ENCODE measurements at places on chromosomes 13 and 19.

DNA sequence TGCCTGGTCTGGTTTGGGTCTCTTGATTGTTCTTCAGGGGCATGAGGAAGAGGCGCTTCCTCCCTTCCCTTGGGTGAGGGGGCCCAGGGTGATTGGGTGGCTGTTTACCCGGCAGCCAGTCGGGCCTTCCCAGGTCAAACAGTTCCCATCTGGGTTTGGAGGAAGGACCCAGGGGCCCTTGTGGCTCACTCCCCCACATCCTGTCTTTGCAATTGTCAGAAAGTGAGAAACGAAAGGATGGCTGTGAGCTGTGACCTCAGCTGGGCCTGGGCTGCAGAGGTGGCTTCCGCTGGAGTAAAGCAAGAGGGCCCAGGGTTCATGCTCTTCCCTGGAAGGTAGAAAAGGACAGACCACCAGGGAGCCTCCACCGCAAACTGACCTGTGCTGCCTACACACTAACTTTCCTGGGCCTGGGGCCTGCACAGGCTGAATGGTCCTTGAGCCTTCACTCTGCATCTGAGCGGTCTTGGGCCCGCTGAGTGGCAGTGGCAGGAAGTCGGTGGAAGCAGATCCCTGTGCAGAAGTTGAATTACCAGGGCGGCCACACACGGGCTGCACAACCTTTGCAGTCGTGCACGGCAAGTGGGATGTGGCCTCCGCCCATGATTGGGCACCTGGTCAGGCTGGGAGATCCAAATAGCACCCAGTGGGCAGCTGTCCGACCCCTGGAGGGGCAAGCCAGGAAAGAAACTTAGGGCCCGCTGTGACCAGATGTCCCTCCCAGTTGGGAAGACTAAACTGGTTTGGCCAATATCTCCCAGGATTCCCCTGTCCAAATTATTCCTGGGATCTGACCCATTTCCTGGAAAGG, 5.3 kb upstream of the CD79A start:
- peak; percentile 12 for ATAC-seq

DNA sequence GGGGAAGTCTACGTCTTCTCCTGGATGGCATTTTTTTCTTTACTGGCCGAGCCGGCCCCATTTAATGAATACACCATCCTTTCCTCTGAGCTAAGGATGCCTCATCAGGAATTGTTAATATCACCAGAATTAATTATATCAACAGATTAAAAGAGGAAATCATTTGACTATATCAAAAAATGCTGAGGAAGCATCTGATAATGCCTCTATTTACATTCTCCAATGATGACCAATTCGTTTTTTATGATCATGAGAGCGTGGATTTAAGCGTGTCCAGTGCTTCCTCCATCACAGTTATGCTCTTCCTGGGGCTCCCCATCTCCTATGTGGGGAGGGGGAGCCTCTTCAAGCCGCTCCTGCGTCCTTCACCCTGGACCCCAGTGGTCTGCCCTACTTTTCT, 58.7 kb downstream of the TUBGCP3 start:
- ATAC-seq: no peak

DNA sequence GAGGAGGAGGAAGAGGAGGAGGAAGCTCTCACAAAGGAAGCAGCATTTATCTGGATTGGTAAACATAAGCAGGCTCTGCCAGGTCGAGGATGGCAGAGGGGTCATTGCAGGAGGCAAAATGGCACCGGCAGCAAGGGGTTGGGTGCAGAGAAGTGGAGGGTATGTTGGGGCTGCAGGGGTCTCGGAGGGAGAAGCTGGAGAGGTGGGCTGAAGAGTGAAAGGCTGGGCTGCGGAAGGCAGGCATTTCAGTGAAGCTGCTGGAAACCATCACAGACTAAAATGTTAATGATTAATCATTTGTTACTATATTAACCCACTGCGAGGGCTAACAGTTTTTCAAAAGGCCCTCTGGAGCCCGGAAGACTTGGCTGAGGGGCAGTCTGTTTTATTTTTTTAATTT, 24.6 kb downstream of the TPT1 start:
- ATAC-seq: no peak

DNA sequence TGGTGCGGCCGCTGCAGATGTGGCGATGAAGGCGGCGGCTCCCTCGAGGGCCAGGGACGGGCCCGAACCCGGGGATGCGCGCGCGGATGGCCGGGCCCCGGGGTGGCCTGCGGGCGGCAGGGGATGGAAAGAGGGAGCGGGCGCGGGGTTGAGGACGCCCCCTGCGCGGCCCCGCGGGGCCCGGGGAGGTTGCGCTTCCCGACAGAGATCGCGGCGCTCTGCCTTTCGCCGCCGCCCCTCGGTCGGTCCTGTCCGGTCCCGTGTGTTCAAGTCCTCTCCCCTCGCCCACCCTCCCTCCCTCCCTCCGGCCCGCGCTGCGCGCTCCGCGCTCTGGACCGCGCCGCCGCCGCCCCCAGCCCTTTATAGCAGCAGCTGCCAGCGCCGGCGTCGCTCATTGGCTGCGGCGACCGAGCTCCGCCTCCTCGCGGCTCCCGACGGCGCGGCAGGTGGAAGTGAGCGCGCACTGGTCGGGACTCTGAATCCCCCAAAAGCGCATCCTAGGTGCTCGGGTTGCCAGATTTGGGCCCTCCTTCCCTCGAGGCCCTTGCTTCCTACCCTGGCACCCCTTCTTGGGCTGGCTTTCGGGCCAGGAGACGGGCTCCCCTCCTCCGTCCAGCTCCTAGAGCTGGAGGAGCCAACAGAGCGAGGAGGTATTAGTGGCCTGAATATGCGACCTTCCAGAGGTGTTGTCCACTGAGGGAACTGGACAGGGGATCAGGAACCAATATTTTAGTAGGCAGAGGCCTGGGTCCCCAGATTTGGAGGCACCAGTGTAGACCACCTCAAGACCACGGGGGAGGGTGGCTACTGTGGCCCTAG, at the start of gene ELAVL3:
ELAVL3 (minus strand) TSS at position 332 of the 819 bp plus-strand sequence. CDS start 438 bp downstream, outside the sequence.
- ATAC-seq: no peak

DNA sequence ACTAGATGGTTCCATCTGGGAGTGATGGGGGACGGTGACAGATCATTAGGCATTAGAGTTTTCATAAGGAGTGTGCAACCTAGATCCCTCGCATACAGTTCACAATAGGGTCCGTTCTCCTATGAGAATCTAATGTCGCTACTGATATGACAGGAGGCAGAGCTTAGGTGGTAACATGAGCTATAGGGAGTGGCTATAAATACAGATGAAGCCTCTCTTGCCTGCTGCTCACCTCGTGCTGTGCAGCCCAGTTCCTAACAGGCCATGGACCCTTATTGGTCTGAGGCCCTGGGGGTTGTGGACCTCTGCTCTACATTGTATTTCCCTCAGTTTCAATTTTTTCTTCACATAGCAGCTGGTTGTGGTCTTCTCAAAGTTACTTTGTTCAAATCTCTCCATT, 56.5 kb downstream of the CDK8 start:
- no peak for ATAC-seq

GRCh38 chr19:48513289-48514122, 1.9 kb upstream of the LMTK3 start:
- peak; percentile 61 for ATAC-seq

DNA sequence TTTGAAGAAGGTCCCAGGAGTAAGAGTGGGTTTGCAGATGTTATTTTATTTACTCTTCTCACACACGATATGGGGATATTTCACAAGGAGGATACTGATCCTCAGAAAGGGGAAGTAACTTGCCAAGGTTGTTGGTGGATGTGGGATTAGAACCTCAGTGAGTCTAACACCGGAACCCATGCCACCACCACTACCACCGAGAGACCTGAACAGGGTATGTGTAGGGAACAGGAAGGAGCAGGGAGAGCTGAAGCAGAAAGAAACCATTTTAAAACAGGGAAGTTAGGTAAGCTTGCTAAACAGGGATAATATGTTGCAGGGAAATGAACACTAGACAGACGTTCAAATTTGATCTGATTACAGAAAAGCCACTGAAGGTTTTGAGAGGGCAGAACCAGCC, 11.6 kb upstream of the CEACAM3 start:
- ATAC-seq: no peak

- no peak for ATAC-seq
Measured at GRCh38 chr19:1267477-1268225, 1.5 kb upstream of the CIRBP start.

DNA sequence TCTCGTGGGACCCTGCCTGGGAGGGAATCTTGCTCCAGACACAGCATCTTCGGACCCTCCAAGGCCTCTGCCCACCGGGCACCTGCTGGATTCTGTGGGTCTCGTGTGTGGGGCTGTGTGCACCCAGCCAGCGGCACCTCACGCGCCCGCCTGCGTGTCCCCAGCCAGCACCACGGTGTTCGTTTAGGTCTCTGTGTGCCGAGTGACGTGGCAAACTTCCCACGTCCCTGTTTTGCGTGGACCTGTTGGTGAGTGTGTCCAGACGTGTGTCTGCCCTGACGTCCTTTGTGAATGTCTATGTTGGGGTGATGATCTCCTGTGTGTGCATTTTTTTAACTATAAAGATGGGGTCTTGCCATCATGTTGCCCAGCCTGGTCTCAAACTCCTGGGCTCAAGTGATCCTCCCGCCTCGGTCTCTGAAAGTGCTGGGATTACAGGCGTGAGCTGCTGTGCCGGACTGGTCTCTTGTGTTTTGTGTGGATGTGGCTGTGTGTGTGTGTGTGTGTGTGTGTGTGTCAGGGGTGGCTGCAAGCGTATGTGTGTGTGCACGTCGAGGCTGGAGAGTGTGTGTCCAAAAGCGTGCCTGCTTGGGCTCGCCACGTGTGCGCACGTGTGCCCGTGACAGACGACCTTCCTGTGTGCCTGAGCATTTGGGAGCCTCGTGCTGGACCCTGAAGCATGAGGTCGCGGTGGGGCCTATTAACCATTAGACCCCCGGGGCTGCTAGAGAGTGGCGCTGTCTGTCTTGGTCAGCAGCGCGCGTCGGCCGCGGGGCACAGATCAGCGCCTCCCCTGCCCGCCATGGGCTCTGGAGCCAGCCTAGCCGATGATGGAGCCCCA, 15.7 kb downstream of the ARID3A start:
- peak; percentile 17 for ATAC-seq

DNA sequence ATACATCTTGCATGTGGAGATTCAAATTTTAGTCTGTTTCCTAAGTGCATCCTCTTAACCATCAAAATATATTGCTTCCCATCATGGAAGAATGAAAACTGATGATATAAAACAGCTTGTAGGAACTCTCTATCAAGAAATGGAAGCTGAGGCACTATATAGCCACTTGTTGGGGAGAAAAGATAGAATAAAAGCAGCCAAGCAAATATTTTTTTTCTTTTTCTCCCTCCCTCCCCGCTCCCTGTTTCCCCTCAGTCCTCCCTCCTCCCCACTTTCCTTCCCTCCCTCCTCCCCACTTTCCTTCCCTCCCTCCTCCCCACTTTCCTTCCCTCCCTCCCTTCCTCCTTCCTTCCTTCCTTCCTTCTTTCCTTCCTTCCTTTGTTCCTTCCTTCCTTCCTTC, 413.8 kb downstream of the GPC6 start:
- no peak for ATAC-seq

DNA sequence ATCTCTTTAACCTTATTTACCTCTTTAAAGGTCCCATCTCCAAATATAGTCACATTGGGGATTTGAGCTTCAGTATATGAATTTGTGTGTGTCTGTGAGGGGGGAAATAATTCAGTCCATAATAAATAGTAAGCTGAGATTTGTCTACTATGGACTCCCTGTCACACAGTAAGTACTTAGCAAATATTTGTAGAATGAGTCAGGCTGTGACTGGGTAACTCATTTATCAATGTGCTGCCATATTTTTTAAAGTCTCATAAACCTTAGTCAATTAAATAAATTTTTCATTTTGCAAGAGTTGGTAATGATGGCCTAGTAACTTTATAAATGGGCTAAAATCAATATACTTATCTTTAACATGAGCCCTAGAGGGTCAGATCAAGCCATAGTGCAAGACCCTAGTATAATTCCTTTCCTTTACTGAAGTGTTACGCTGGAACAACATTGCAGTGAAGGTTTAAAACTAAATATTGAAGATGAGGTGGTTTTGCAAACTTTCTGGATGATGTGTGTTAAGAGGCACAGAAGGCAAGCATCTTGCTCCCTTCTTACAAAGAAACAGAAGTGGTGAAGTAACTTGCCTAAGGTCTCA, 305.1 kb downstream of the KCNRG start:
- peak; percentile 49 for ATAC-seq

- ATAC-seq: no peak
Measured at GRCh38 chr13:80029170-80029569, 311.8 kb downstream of the SPRY2 start.

- ATAC-seq: no peak
Measured at GRCh38 chr13:24381541-24382265, 72.3 kb downstream of the C1QTNF9 start.

DNA sequence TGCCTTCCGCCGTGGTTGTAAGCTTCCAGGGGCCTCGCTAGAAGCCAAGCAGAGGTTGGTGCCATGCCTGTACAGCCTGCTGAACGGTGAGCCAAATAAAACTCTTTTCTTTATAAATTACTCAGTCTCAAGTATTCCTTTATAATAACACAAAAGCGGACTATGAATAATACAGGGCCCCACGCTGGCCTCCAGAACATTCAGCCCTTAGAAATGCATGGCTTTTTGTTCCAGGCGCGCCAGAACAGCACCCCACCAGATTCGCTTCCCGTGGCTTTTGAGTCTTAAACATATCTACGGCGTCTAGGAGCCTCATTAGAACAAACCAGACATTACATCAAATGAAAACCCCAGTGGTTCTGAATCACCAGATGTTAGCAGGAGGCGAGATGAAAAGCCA, 75.1 kb downstream of the SLC15A1 start:
- ATAC-seq: no peak

DNA sequence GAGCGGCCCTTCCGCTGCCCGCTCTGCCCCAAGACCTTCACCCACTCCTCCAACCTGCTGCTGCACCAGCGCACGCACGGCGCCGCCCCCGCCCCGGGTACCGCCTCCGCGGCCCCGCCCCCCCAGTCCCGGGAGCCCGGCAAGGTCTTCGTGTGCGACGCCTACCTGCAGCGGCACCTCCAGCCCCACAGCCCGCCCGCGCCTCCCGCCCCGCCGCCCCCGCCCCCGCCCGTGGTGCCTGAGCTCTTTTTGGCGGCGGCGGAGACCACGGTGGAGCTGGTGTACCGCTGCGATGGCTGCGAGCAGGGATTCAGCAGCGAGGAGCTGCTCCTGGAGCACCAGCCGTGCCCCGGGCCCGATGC, 3.2 kb upstream of the NAT14 start:
- no peak for ATAC-seq

- ATAC-seq: no peak
Measured at GRCh38 chr13:78816592-78816991, 157.6 kb upstream of the OBI1 start.

DNA sequence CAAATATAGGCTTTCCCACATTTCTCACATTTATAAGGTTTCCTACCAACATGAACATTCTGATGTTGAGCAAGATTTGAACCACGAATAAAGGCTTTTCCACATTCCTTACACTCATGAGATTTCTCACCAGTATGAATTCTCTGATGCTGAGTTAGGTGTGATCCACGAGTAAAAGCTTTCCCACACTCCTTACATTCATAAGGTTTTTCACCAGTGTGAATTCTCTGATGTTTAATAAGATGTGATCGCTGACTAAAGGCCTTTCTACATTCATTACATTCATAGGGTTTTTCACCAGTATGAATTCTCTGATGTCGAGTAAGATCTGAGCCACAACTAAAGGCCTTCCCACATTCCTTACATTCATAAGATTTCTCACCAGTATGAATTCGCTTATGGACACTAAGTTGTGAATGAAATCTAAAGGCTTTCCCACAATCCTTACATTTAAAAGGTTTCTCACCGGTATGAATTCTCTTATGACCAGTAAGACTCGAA, 19.0 kb downstream of the ZNF790 start:
- ATAC-seq: no peak

All from esophagus mucosa (tissue), 1 donor.